BJ (cell line): ENCODE measurements at places on chromosomes 5 and 9. TPM values are rescaled to one million over a fixed set of nuclear protein-coding genes. Genes with fewer than 3 reads are reported as not detected.

The NCS1 gene
- 54.4 and 67.7 TPM in 2 replicates for polyA plus RNA-seq

The JAKMIP2 gene
- not detected in 2 replicates for polyA plus RNA-seq

The TMC1 gene
- 1.2 and 1.3 TPM in 2 replicates for polyA plus RNA-seq

The NRG2 gene
- polyA plus RNA-seq, result not detected in 2 replicates

The PCDHA1 gene
- 0.04 and 0.12 TPM in 2 replicates for polyA plus RNA-seq

The SLC45A2 gene
- not detected in 2 replicates for polyA plus RNA-seq

The CCL19 gene
- not detected in 2 replicates for polyA plus RNA-seq

The TRPM6 gene
- 0.02 and 0.10 TPM in 2 replicates for polyA plus RNA-seq

The KCNV2 gene
- polyA plus RNA-seq, result not detected in 2 replicates

The OBP2B gene
- polyA plus RNA-seq, result not detected in 2 replicates

The ABO gene
- not detected in 2 replicates for polyA plus RNA-seq

The PCDHB16 gene
- polyA plus RNA-seq, result 0.21 and 0.32 TPM in 2 replicates

The SHOC1 gene
- not detected in 2 replicates for polyA plus RNA-seq

The ADAMTS19 gene
- polyA plus RNA-seq, result 0.17 and 0.34 TPM in 2 replicates

The SLC25A2 gene
- not detected in 2 replicates for polyA plus RNA-seq

The FGD3 gene
- not detected in 2 replicates for polyA plus RNA-seq

The BHMT2 gene
- 11.5 and 12.4 TPM in 2 replicates for polyA plus RNA-seq

The TAF11L10 gene
- polyA plus RNA-seq, result not detected in 2 replicates
